ENCODE measurements at places on chromosomes 11 and 22. TPM values are rescaled to one million over a fixed set of nuclear protein-coding genes. Genes with fewer than 3 reads are reported as not detected.

DNA sequence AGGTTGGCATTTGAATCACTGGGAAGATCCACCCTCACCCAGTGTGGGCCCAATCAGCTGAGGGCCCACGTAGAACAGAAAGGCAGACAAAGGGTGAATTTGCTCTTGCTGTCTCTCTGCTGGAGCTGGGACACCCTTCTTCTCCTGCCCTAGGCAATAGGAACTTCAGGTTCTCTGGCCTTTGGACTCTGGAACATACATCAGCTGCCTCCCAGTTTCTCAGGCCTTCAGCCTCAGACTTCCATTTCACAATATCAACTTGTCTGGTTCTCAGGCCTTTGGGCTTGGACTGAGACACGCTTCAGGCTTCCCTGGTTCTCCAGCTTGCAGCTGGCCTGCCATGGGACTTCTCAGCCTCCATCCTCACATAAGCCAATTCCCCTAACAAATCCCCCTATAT is 14.7 kb upstream of the ASRGL1 start:
- no peak for DNase-seq

APOA5 gene
- total RNA-seq, result not detected

GVQW3 gene
- total RNA-seq, result 0.68 TPM

TMEM45B gene
- total RNA-seq, result not detected

OR5B12 gene
- not detected for total RNA-seq
